ENCODE measurements at places on chromosomes 5 and 9.

DNA sequence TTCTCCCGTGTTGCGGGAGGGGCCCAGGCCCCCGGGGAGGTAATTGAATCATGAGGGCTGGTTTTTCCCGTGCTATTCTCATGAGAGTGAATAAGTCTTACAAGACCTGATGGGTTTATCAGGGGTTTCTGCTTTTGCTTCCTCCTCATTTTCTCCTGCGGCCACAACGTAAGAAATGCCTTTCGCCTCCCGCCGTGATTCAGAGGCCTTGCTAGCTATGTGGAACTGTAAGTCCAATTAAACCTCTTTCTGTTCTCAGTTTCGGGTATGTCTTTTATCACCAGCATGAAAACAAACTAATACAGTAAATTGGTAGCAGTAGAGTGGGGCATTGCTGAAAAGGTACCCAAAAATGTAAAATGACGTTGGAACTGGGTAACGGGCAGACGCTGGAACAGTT is 1035.1 kb downstream of the DTWD2 start:
- DNase-seq, result no peak

GRCh38 chr5:83972236-83972635 is 251.6 kb upstream of the HAPLN1 start:
- DNase-seq, result peak; percentile 86

- no peak for DNase-seq
Measured at GRCh38 chr5:137567226-137567625, 68.1 kb upstream of the SPOCK1 start.

GRCh38 chr9:20048437-20048836 is 259.6 kb upstream of the SLC24A2 start:
- no peak for DNase-seq

- DNase-seq, result peak; percentile 31
Measured at GRCh38 chr9:133460405-133461175, 812 bp downstream of the CACFD1 start.

Measured in fibroblast of upper back skin (primary cell).